Left lung (tissue), 14 donors: ENCODE measurements at places on chromosomes 6 and 20. TPM values are rescaled to one million over a fixed set of nuclear protein-coding genes. Genes with fewer than 3 reads are reported as not detected.

- no peak for DNase-seq
These were observed 56.5 kb downstream of the EYA4 start for GRCh38 chr6:133297657-133298056.

DNA sequence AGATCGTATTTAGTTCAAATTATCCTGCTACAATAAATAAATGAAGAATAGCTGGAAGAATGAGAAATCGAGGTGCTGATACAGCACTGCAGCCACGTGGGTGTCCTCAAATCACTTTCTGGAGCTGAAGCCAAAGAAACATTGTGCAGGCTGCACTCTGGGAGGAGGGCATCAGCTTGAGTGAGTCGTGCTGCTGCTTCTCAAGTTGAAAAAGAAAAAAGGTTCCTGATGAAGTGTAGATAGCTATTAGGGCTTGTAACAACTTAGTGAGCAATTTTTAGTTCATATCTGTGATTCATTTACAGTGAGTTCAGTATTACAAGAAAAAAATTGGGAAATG, 40.5 kb downstream of the DSE start:
- DNase-seq: no peak

Gene UNC5CL
- polyA plus RNA-seq: 8.3 TPM

GRCh38 chr6:98686008-98686601, 148.3 kb upstream of the POU3F2 start:
- DNase-seq: peak; percentile 36

Gene SIM1
- polyA plus RNA-seq: 0.03 TPM

GRCh38 chr6:9499709-9500108, 915.2 kb downstream of the TFAP2A start:
- DNase-seq: no peak

GRCh38 chr6:152636021-152636608, 1.0 kb downstream of the SYNE1 start:
- peak; percentile 42 for DNase-seq

- no peak for DNase-seq
These were observed 32.1 kb upstream of the CENPW start for GRCh38 chr6:126307849-126308248.

- no peak for DNase-seq
These were observed 12.5 kb downstream of the ALDH8A1 start for GRCh38 chr6:134937426-134937825.

DNA sequence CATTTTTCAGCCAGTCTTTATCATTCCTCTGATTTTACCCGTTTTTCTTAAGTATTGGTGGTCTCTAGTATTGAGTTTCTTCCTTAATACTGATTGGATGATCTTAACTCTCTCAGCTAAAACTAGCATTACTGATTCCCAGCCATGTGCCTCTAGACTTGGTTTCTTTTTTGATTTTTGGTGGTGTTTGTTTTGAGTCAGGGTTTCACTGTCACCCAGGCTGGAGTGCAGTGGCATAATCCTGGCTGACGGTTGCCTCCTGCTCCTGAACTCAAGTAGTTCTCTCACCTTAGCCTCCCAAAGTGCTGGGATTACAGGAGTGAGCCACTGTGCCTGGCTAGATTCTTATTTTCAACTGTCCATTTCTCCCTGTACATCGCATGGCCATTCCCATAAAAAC, 24.9 kb downstream of the DPPA5 start:
- no peak for DNase-seq
